ENCODE measurements at places on chromosomes 12 and 14. TPM values are rescaled to one million over a fixed set of nuclear protein-coding genes. Genes with fewer than 3 reads are reported as not detected.

DNA sequence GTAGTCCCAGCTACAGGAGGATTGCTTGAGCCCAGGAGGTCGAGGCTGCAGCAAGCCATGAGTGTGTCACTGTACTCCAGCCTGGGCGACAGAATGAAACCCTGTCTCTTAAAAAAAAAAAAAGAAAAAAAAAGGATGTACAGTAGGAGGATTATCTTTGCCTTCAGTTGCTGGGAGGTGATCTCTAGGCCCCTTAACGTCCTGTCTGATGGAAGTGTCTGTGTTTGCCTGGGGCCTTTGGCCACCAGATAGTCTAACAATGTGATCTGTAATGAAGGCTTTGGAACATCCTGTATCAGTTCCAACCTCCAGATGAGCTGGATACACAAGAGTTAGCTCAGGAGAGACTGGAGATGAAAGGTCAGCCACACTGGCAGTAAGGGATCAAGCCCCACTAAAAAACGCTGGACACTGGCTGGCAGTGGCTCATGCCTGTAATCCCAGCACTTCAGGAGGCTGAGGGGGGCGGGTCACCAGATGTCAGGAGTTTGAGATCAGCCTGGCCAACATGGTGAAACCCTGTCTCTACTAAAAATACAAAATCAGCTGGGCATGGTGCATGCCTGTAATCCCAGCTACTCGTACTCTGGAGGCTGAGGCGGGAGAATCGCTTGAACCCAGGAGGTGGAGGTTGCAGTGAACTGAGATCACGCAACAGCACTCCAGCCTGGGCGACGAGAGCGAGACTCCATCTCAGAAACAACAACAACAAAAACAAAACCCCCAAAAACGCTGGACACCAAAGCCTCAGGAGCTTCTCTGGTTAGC lies 19.0 kb upstream of the HNF1A start:
- DNase-seq, result no peak

- DNase-seq, result no peak
Observed at GRCh38 chr14:104969741-104970230, 8.4 kb downstream of the AHNAK2 start.

- DNase-seq, result no peak
Observed at GRCh38 chr12:697481-697880, 34.2 kb upstream of the NINJ2 start.

- no peak for DNase-seq
Observed at GRCh38 chr14:103115845-103116572, 7.3 kb upstream of the TNFAIP2 start.

GRCh38 chr12:41304526-41304925 lies 116.4 kb downstream of the PDZRN4 start:
- no peak for DNase-seq

DNA sequence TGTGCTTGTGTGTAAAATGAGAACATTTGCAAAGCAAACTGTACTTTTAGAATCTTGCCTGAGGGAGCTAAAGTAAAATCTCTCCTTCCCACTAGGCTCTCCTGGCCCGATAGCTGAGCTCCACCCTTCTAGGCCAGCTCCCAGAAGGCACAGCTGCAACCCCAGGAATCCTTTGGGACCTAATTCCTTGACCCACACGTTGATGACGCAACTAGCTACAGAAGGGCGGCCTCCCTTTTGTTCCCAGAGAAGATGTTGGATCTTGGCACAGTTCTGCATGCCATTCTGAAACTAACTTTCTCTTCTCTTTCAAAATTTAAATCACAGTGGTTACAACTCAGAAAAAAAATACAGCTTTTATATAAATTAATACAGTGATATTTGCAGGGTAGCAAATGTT lies 268.1 kb downstream of the EGLN3 start:
- DNase-seq, result peak; percentile 12

The GPR137C gene
- 3.0 TPM for total RNA-seq

The TAS2R30 gene
- 18.1 TPM for total RNA-seq

DNA sequence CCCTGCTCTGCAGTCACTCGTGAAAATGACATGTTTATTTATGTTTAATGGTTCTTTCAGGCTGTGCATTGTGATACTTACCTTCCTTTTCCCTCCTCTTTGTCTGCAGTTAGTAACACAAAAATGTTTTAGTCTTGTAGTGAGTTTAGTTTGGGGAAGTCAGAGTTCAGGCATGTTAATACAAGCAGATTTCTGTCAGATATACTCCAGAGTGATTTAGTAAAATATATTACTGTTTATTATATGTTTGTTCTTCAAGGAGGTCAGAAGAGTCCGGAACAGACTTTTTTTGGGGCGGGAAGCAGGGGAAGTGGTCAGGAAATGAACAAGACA lies 28.7 kb downstream of the MSRB3 start:
- no peak for DNase-seq

- no peak for DNase-seq
Observed at GRCh38 chr12:68139001-68139400, 20.5 kb downstream of the IFNG start.

The NRIP2 gene
- 0.79 TPM for total RNA-seq

DNA sequence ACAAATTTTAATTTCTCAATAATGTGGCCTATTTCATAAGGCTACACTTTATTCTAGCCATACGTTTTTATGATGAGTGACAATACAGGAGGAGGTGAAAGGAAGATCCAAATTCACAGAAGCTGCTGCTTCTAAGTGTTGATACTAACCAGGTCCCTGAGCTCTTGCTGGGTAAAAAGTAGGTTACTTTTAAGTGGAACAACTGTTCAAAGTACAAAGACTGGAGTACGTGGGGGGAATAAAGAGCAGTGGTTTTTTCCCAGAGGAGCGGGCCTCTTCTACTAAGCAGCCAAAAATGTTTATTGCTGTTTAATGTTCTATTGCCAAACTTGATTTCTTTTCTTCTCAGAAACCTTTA lies 301.8 kb downstream of the AEBP2 start:
- DNase-seq, result no peak

- DNase-seq, result no peak
Observed at GRCh38 chr12:32535288-32535999, 136.1 kb downstream of the FGD4 start.

DNA sequence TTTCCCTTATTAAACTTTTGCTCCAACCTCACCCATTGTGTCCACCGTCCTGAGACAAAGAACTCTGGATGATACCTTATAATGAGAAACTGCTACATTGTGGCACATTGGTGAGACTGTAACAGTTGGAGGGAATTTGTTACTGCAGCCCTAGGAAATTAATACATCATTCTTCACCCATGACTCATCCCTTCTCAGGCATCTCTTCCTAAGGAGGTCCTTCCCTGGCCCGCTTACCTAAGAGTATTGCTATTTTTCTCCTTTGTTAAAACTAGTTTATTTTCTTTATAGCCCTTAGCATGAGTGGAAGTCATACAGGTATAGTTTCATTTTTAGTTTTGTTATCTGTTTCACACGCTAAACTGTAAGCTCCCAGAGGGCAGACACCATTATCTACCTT lies 87.1 kb downstream of the TMEM260 start:
- DNase-seq, result no peak

- no peak for DNase-seq
Observed at GRCh38 chr12:20101046-20101445, 267.3 kb upstream of the PDE3A start.

- no peak for DNase-seq
Observed at GRCh38 chr12:4939418-4940023, 29.8 kb downstream of the KCNA1 start.

The ANKLE2 gene
- total RNA-seq, result 54.3 TPM

The KLRD1 gene
- 0.79 TPM for total RNA-seq

The SSPN gene
- total RNA-seq, result 30.6 TPM

DNA sequence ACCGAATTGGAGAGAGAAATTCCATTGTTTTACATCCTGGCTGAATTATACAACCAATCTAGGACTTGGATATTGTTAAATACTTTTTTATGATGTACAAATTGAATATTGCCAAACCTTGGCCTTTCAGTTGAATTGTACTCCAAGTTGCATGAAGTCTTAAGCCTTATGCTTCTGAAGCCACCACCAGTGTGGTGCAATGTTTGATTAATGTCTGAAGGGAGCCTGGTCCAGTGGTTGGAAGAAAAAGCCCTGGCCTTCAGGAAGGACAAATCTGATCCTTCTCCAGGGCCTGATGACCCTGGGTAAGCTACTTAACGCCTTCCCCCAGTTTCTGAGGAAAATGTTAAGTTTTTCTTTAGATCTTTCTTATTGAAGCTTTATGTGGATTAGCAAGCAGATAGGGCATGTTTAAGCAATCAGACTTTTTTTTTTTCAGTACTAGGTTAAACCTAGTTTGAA lies 72.0 kb downstream of the PAPOLA start:
- no peak for DNase-seq

DNA sequence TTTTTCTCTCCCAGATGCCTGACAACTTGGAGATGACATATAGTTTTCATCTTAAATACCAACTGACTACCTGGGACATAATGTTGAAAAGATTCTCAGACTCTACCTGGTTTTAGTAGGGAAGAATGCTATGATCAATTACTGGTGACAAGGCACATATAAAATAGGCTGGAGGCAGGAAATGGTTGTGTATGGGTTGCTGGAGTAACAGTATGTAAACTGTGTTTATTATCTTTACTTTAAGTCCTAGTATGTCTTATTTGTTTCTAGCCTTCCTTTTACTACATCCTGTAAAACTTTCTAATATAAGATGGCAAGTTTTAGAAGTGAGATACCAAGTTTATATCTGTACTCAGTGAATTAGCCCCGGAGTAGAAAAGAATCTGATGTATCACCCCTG lies 98.1 kb downstream of the NUBPL start:
- DNase-seq, result no peak

The NRL gene
- total RNA-seq, result 0.69 TPM

DNA sequence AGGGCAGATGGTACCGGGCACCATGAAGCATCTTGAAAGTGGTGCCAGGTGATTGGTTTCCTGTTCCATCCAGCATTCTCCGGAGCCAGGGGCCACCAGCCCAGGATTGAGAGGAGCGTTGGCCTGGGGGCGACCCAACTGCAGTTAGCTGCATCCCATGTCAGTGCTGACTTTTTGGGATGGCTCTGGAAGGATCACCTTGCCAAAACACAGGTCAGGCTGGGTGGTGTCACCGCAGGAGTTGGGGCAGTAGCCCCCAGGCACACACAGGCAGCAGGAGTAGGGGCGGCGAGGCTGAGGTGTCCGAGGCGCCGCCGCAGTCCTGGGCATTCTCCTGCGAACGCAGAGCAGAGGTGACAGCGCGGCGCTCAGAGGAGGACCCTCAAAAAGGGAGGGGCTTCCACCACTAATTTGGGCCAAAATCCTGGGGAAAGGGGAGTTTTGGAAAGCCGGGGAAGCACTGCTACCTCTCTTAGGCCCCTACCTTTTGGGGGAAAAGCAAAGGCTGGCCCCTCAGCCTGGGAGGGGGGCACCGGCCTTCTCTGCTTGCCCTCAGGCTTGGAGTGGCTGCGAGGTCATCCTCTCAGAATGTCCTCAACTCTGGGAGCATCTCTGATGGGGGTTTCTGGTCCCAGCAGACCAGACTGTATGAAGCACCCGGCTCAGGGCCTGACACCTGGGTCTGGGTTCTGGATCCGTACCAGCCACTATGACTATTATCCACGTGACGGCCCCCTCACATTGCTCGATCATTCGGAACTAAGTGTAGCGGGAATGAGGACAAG lies 26.7 kb upstream of the LRTM2 start:
- no peak for DNase-seq

DNA sequence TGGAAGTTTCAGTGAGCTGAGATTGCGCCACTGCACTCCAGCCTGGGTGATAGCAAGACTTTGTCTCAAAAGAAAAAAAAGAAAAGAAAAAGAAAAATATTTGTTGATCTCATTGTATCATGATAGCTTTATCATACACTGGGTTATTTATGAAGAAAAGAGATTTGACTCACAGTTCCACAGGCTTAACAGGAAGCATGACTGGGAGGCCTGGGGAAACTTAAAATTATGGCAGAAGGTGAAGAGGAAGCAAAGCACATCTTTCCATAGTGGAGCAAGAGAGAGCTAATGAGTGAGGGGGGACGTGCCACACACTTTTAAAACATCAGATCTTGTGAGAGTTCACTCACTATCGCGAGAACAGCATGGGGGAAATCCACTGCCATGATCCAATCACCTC lies 72.7 kb upstream of the FUT8 start:
- no peak for DNase-seq

GRCh38 chr14:35883677-35884293 lies 57.6 kb downstream of the BRMS1L start:
- DNase-seq, result no peak

GRCh38 chr14:63438065-63438757 lies 105.0 kb downstream of the PPP2R5E start:
- peak; percentile 8 for DNase-seq

The LUM gene
- total RNA-seq, result 934 TPM

- no peak for DNase-seq
Observed at GRCh38 chr14:68112442-68112841, 292.9 kb downstream of the RAD51B start.

GRCh38 chr12:24605916-24606315 lies 343.0 kb downstream of the BCAT1 start:
- no peak for DNase-seq

- DNase-seq, result no peak
Observed at GRCh38 chr14:29339494-29340172, 573.0 kb downstream of the FOXG1 start.

GRCh38 chr14:31745741-31746140 lies 184.5 kb downstream of the NUBPL start:
- no peak for DNase-seq

The RASSF9 gene
- 4.9 TPM for total RNA-seq

DNA sequence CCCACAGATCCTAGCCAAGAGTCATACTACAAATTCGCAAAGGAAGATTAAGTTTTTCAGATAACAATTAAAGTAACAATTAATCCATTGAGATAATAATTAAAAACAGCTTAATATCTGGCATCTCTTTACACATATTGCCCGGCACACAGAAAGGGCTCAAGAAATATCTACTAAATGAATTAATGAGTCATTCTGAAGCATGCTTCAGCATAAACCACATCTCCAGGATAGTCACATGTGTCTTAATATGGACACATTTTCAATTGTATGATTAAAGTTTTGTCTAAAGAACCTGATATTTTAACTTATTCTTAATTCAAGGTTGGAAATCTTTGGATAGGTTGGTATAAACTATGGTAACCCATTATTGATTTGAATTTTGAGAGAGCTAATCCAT lies 9.6 kb downstream of the ITPR2 start:
- DNase-seq, result no peak

The RPGRIP1 gene
- total RNA-seq, result 0.10 TPM

DNA sequence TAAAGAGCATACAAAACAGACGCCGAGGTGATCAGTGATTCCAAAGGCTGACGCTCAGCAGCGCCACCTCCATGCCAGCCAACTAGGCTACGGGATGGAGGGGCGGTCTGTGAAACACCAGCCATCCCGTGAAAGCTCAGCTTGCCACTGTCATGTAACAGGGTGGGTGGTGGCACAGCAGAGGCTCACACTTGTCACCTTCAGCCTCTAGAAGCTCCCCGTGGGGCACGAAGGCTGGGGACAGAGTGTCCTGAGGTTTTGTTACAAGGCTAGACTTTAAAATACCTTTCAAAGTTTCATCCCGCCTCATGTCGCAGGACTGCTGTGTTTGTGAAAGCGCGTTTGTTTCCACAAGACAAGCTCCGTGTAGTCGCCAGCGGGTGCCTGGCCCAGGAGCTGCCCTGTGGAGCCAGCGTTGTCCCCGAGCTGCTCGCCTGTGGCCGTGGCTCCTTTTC lies 20.7 kb downstream of the XRCC3 start:
- no peak for DNase-seq

Data from skin of body (tissue), 3 donors.